ENCODE measurements at places on chromosomes 5 and 9. TPM values are rescaled to one million over a fixed set of nuclear protein-coding genes. Genes with fewer than 3 reads are reported as not detected.

LHX3 gene
- not detected for total RNA-seq

PCDHA11 gene
- 0.27 TPM for total RNA-seq

DBH gene
- not detected for total RNA-seq

PITX1 gene
- not detected for total RNA-seq

ECM2 gene
- 54.6 TPM for total RNA-seq

FBXO38 gene
- 64.4 TPM for total RNA-seq

LRRC19 gene
- not detected for total RNA-seq

PIP5K1B gene
- 8.2 TPM for total RNA-seq

LURAP1L gene
- 25.1 TPM for total RNA-seq

GABRA1 gene
- total RNA-seq = not detected

PCDHB16 gene
- 7.4 TPM for total RNA-seq

BSPRY gene
- total RNA-seq = 0.19 TPM

NTNG2 gene
- 5.3 TPM for total RNA-seq

TTLL11 gene
- 23.7 TPM for total RNA-seq

OR1J1 gene
- total RNA-seq = not detected

TMEM232 gene
- 1.7 TPM for total RNA-seq

LCN9 gene
- total RNA-seq = not detected

NOXA1 gene
- 8.5 TPM for total RNA-seq

BTF3 gene
- total RNA-seq = 484 TPM

SPATA31C1 gene
- total RNA-seq = not detected

MTAP gene
- total RNA-seq = 41.1 TPM

LPCAT1 gene
- 38.7 TPM for total RNA-seq
